Activated effector memory CD4-positive, alpha-beta T cell treated with Interleukin-2 at 50 U/mL for 16 hours (primary cell): ENCODE measurements at places on chromosomes 13 and 19.

DNA sequence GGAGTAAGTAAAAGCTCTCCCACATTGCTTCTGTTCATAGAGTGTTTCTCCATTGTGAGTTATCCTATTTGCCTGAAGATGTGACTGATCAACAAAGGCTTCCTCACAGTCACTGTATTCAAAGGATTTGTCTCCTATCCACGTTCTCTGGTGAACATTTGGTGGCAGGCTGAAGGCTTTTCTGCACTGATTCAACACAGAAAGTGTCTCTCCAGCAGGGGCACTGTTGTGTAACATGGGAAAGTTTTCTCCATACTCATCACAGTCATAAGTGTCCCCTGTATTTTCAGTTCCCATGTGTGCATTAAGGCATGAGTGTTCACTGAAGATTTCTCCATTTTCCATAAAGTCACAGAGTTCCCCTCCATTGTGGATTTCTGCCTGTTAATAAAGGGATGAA lies 17.6 kb downstream of the ZNF121 start:
- DNase-seq = no peak

DNA sequence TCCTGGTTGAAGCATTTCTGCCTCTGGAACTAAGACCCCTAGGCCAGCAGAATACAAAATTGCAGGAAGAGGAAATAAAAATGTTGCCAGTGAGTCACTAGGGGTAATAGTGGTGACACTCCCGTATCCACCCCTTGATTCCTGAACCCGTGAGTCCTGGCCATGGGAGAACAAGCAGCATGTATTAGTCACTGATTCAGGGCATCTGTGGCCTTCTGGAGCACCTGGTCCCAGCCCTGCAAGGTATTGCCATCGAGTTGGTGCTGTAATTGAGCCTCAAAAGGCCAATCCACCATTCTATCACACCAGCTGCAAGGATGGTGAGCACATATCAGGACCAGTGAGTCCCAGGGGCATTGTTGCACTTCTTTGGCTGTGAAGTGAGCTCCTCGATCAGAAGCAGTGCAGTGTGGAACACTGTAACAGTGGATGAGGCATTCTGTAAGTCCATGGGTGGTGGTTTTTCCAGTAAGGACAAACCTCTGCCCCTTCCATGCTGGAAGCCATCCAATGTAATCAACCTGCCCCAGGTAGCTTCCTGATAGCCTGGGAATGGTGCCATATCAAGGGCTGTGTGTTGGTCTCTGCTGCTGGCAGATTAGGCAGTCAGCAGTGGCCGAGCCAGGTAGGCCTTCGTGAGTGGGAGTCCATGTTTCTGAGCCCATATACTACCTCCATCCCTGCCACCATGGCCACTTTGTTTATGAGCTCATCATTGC lies 39.6 kb downstream of the C1QTNF9 start:
- DNase-seq = no peak

GRCh38 chr13:112525356-112525945 lies 62.5 kb downstream of the TUBGCP3 start:
- DNase-seq = no peak

DNA sequence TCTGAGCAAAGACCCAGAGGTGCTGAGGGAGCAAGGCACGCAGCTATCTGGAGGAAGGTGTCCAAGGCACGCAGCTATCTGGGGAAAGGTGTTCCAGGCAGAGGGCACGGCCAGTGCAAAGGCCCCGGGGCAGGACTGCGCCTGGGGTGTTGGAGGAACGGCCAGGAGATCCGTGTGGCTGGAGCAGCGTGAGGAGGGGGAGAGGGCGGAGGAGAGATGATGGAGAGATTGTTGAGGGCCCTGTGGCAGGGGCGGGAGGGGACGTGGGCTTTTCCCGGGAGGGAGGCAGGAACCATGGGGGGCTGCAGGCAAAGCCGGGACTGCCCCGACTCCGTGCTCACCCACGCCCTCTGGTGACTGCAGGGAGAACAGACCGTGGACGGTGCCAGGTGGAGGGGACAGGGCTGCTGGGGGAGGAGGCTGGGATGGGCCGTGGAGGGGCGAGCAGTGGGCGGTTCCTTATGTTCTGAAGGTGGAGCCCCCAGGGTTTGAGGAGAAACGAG lies 13.3 kb upstream of the MISP start:
- peak; percentile 26 for DNase-seq

DNA sequence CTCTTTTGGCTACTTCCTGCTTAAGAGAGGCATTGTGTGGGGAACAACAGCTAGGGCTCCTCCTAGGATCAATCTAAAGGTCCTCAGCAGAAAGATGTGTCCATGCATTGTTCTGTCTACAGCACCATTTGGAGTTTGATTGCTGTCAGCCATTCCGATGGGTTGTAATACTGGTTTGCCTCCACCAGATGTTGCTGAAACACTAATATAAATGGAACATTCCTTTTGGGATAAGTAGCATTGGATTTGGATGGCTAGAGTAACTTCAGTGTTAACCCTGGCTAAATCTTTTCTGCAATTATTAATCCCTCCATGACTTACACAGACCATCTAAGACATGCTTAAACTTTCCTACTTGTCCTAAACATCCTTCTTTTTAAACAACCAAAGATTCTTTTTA lies 104.2 kb downstream of the TDRD3 start:
- DNase-seq = no peak

DNA sequence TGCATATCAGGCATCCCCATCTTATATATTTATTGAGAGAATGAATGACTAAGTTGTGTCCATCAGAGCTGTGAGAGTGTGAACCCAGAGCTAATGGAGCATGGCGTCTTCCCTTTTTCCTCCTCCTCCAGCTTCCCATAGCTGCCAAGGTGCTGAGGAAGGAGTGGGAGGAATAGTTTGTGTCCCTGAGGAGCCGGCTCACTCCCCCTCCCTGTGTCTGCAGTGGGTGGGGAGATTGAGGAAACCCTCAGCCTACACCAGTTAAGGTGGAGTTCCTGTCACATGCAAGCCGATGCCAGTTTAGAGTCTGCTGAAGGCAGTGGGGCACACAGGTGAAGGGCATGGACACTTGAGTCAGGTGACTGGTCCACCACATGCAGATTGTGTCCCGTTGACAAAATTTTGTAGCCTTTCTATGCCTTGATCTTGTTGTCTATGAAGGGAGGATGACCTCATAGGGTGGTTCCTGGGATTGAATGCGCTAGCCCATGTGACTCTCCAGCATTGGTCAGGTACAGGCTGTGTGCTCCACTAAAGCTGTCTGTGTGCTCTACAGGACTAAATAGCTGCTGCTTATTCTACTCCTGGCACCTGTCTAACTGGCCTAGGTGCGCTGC lies 47.6 kb upstream of the GPI start:
- DNase-seq = no peak

DNA sequence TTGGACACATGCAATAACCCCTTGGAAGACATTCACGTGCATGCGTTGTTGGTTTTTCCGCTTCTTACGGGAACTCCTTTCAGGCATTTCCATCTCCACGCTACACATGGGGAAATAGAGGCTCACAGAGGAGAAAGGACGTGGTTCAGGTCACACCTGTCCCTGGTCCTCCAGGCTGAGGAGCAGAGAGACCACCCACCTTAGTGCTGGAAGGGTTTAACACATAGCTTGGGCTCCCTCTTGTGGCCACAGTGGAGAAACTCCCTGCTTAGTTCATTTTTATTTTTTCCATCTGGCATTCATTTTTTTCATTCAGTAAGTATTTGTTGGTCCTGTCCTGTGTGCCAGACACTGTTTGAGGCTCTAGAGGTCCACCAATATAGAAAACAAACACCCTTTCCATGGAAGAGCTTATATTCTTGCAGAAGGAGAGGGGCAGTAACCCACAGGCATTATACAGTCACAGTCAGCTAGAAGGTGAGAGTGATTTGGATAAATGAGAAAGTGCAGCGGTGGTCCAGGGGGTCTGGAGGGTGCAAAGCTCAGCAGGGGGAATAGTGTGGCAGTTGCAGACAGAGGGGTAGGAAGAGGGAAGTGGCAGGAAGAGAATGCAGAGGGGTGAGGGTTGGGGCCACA lies 24.2 kb upstream of the TTYH1 start:
- DNase-seq = peak; percentile 32
